ENCODE measurements at places on chromosomes 7 and 10. TPM values are rescaled to one million over a fixed set of nuclear protein-coding genes. Genes with fewer than 3 reads are reported as not detected.

- H3K36me3 ChIP-seq = peaks cover 5% of the 10 kb centered on the region
- no peak overlapping the region for H3K4me3 ChIP-seq
- H3K27me3 ChIP-seq = peaks cover 12% of the 10 kb centered on the region
- H3K27ac ChIP-seq = no peak overlapping the region
Measured at GRCh38 chr7:133724694-133725093, 402.4 kb upstream of the LRGUK start.

Gene VOPP1
- total RNA-seq = 38.9 TPM

- H3K27ac ChIP-seq = no peak overlapping the region
- peaks cover 3% of the 10 kb centered on the region for H3K36me3 ChIP-seq
- H3K27me3 ChIP-seq = no peaks in the 10 kb centered on the region
- DNase-seq = no peak
Measured at GRCh38 chr10:121032460-121032859, 181.3 kb downstream of the WDR11 start.

DNA sequence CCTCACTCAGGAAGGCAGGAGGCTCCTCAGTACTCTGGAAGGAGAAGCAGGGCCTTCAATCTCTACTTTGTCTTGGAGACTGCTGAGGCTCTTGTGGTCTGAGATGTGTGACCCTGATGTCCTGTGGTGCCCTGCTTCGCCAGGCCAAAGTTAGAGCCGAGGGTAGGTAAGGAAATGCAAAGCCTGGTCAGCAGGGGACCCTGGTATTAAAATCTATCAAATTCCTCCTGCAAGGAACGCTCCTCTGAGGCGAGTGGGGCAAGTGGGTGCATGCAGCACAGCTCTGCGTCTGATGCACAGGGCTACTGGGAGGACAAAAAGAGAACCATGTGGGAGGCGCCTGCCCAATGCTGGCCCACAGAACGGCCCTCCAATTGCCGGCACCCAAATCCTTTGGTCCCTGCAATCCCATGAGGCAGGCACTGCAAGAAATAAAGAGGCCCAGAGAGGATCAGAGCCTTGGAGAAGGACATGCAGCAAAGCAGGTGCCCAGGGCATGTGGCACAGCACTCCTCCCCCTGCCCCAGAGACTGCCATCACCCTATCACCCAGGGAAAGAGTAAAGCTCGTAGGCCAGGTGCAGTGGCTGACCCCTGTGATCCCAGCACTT is 23.1 kb upstream of the ZMIZ1 start:
- no peaks in the 10 kb centered on the region for H3K27me3 ChIP-seq
- no peak overlapping the region for H3K4me3 ChIP-seq
- no peak overlapping the region for H3K27ac ChIP-seq
- H3K4me1 ChIP-seq = peaks cover 20% of the 10 kb centered on the region
- H3K36me3 ChIP-seq = no peaks in the 10 kb centered on the region

- DNase-seq = no peak
- no peaks in the 10 kb centered on the region for H3K27me3 ChIP-seq
- H3K4me1 ChIP-seq = peaks cover 32% of the 10 kb centered on the region
- H3K36me3 ChIP-seq = no peaks in the 10 kb centered on the region
- no peak overlapping the region for H3K4me3 ChIP-seq
Measured at GRCh38 chr10:58698777-58699356, 186.2 kb downstream of the BICC1 start.

- peaks cover 3% of the 10 kb centered on the region for H3K36me3 ChIP-seq
- H3K4me3 ChIP-seq = no peak overlapping the region
- peaks cover 27% of the 10 kb centered on the region for H3K4me1 ChIP-seq
- no peak overlapping the region for H3K27ac ChIP-seq
Measured at GRCh38 chr10:82397854-82398253, 522.9 kb downstream of the NRG3 start.

Gene CHRM2
- 11.4 TPM for total RNA-seq

GRCh38 chr7:70190281-70190680 is 592.0 kb downstream of the AUTS2 start:
- DNase-seq = no peak
- H3K27ac ChIP-seq = no peak overlapping the region
- no peaks in the 10 kb centered on the region for H3K27me3 ChIP-seq
- no peak overlapping the region for H3K4me3 ChIP-seq

Gene ASB10
- total RNA-seq = not detected

Gene GPC2
- total RNA-seq = 53.3 TPM

DNA sequence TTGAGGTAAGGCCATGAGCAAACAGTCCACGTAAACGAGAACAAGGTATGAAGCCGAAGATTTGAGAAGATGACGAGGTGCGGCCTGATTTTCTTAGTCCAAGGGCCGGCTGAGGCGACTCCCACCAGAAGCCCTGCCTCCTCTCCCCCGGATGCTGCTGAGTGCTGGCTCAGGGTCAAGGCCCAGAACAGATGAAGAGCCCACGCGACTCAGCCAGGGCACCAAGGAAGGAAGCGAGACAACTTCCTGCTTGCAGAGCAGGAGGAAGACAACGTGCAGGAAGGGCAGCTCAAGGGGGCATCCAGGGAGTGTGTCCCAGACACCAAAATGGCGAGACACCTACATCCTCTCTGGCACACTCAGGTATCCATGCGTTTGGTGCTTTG is 99.5 kb downstream of the CYTH3 start:
- H3K4me3 ChIP-seq = no peak overlapping the region
- DNase-seq = no peak
- H3K27me3 ChIP-seq = no peaks in the 10 kb centered on the region
- peaks cover 24% of the 10 kb centered on the region for H3K4me1 ChIP-seq
- H3K27ac ChIP-seq = no peak overlapping the region
- H3K36me3 ChIP-seq = peaks cover 18% of the 10 kb centered on the region

All from type B pancreatic cell (in vitro differentiated cells).